ENCODE measurements at places on chromosomes 1 and 21.

DNA sequence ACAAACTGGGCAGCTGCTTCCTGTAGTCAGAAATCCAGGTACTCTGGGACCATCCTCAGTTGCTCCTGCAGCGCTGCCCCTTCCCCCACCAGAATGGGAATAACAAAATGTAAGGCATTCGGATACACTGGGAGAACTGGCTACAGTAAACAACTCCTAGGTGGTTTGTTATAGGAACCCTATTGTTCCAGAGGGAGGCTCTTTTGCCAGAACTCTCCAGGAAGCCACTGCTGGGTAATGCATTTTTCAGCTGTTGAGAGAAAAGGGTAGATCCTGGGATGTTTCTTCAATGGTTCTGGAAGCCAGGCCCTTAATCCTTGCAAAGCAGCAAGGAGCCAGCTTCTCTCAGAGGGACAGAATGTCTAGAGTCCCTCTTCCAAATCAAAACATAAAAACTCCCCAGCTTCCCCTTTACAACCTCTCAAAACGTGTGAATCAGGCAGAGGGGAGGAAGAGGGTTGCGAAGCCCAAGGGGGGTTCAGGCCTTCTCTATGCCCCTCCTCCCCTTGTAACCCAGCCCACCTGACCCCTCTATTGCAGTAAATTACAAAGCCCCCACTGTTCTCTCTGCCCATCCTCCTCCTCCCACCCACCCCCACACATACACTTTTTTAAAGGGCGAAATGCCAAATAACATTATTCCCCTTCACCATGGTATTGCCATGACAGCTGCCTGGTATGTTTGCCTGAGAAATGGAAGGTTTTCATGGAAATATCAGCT lies 29.1 kb downstream of the PLPP3 start:
- DNase-seq = no peak

- no peak for DNase-seq
These were observed 3.7 kb downstream of the KNCN start for GRCh38 chr1:46547481-46548383.

- no peak for DNase-seq
These were observed 25.6 kb downstream of the AGMAT start for GRCh38 chr1:15559189-15559810.

DNA sequence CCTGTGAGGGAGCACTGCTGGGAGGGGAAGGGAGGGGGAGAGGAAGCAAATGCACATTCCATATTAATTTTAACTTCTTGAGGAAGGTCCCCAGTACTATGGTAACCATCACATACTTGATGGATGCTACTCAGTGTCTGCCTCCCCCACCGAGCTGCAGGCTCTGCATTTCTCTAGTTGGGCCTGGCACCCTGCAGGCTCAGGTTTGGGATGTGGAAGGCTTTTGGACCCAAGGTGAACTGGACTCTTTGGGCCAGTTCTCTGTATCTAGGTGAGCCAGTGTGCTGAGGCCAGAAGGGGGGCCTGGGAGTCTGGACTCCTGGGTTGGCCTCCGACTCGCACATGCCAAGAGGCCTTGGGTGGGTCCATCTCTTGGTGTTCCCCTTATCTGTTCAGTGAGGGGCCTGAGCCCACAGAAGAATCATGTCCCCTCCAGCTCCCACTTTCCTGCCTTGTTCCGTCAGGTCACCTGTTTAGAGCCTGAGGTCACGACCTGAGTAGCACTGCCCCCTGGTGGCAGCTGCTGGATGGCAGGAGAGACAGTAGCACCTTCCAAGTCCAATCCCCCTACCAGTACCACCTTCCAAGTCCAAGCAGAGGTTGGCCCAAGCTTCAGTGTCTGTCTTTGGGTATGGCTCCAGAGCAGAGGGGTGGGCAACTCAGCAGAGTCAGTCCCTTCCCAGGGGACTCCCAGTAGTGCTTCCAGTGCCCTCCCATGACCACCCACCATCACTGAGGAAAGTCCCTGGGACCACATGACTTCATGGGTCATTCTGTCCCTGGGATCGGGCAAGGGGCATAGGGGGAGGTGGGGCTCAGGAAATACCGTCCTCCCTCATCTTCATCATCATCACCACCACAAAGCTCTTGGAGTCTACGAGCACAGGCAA lies 241.8 kb downstream of the TRABD2B start:
- DNase-seq = peak; percentile 21

GRCh38 chr21:43802713-43803313 lies 13.4 kb downstream of the RRP1 start:
- DNase-seq = no peak

DNA sequence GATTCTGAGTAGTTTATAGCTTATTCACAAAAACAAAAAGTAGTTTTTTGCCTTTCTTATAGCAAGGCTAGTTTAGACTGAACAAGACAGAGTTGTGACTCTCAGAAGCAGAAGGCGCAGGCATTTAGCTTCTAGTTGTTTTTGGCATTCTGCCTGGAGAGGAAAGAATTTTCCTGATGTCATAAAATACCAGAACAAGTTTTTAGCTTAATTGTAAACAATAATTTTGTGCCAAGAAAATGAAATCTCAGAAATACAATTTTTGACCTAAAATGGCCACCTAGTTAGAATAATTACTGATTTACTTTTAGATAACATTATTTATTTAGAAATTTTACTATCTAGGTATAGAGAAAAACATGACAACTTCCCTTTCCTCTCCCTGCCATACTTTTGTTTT lies 1.0 kb downstream of the DNAJB4 start:
- DNase-seq = no peak
